Body of pancreas (tissue), 4 donors: ENCODE measurements at places on chromosomes 13 and 19.

DNA sequence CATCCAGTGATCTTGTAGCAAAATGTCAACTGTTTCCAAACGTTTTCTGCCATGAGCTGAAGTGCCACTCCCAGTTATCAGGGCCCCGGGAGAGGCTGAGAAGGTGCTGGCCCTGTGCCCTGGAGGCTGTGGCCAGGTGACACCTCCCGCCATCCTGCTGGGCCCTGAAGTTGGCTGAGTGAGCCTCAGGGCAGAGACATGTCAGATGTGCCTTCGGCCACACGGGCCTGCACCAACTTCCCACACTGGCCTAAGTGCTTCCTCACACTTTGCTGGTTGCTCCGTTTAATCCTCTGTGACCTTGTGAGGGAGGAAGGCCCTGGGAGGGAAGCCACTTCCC, 4.8 kb downstream of the ADPRHL1 start:
- DNase-seq, result peak; percentile 86

GRCh38 chr13:98978280-98978679, 416 bp upstream of the DOCK9 start:
- DNase-seq, result no peak

DNA sequence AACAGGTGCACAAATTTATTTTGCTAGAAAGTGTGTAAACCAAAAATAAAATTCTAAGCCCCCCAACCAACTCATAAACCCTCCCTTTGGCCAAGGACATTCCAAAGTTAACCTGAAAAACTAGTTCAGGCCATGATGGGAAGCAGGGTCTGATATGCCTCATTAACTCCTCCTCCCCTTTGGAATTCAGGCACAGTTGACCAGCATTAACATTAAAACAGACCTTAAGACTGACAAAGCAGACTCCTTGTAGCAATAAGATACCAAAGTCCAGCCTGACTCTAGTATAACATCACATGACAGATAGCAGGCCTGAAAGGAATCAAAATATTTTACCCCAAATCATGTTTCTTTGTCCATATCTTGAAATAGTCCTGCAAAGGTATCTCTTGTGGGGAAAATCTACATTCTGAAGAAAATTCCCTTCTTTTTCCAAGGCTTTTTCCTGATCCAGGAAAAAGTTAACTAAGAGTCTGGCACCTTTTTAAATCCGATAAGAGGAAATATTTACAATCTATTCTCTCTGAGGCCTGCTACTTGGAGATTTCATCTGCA, 19.7 kb downstream of the NEK5 start:
- DNase-seq, result no peak

DNA sequence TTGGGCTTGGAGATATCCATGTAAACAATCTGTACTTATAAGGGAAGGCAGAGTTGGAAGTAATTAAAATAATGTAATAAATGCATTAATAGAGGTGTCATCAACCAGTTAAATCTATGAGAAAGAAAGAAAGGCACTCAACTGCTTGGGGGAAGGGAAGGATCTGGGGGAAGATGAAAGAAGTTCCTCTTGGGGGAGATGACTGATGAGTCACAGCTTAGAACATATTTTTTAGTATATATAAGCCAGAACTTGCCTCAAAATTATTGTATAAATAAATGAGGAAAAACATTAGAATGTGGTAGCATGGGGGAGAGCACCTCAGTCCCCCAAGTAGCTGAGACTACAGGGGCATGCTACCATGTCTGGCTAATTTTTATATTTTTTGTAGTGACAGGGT, 205.8 kb downstream of the GGACT start:
- DNase-seq, result no peak

DNA sequence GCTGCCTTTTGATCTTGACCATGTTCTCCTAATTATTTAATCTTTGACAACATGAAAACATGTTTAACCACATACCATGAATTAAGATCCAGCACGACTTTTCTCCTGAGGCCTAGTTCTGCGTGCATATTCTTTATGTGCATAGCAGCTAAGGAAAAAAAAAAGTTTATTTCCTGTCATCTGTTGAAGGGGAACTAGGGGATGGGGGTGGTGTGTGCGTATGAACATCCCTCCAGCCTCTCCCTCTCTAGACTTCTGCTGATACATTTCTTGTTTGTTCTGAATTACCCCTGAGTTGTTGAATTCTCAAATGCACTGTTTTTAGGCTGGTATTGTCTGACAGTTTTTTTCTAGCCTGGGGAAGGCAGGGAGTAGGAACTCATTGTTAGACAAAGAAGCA, 543.3 kb downstream of the FGF9 start:
- no peak for DNase-seq

- no peak for DNase-seq
Observed at GRCh38 chr13:25796474-25796873, 255.3 kb downstream of the SHISA2 start.

GRCh38 chr13:24613755-24614154, 66.5 kb upstream of the ATP12A start:
- DNase-seq, result no peak

- DNase-seq, result no peak
Observed at GRCh38 chr13:97493456-97493855, 59.5 kb downstream of the RAP2A start.

GRCh38 chr13:48000559-48001113, 437 bp downstream of the SUCLA2 start:
- peak; percentile 3 for DNase-seq

- no peak for DNase-seq
Observed at GRCh38 chr13:39269411-39269810, 231.2 kb downstream of the NHLRC3 start.

GRCh38 chr19:19538061-19538784, at the start of gene CILP2:
TSS of gene CILP2 (plus strand) at chr19:19538265. CDS start at chr19:19538350, 85 bp downstream.
- DNase-seq, result peak; percentile 31

GRCh38 chr13:44826591-44827350, 162.5 kb downstream of the NUFIP1 start:
- DNase-seq, result no peak

- DNase-seq, result no peak
Observed at GRCh38 chr13:102141625-102142472, 260.0 kb downstream of the FGF14 start.

GRCh38 chr19:42435316-42435715, 7.4 kb downstream of the CXCL17 start:
- DNase-seq, result no peak

- DNase-seq, result no peak
Observed at GRCh38 chr13:31334547-31334946, 134.8 kb downstream of the B3GLCT start.

DNA sequence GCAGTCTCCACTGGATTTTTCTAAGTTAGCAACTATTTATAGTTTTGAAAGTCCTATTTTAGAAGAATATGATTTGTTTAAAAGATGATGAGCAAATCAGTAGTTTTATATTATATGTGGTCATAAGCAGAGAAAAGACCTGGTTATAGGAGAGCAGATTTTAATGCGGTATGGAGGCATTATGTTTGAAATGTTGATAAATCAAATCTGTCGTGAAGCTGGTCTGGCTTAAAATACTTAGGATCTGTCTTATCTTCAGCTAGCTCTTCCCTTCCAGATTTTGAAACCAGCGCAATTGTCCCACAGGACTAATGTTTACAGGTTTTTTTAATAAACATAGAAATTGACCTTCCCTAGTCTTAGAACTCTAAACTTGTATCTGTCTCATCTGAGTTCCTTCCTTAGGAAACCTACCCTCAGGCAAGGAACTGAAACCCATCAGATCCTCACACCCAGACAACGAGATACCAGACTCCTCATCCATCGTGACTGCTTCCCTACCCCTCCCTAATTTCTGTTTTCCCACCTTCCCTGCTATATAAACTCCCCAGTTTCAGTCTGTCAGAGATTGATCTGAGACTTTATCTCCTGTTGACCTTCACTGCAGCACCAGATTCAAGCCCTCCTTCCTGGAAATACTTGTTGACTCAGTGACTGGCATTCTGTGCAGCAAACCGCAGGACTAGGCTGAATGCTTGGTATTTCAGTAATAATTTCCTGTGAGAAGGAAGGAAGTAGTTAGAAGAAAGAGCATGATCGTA, 37.8 kb upstream of the CXCL17 start:
- DNase-seq, result peak; percentile 50

DNA sequence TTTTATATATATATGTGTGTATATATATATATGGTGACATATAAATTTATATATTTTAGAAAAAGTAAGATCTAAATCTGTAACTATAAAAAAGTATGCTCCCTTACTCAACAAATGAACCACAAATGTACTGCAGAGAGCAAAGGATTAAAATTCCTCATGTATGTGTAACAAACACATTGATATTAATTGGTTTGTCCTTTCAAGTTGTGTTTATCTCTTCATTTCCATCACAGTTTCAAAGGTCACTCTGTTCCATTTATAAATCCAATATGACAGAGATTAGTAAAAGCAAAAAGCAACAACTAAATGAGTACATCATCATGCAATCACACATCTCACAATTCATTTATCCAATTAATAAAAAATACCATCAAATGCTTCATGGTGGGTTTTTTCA, 247.9 kb downstream of the DACH1 start:
- no peak for DNase-seq

- DNase-seq, result no peak
Observed at GRCh38 chr19:28184997-28185396, 1028.0 kb downstream of the UQCRFS1 start.

DNA sequence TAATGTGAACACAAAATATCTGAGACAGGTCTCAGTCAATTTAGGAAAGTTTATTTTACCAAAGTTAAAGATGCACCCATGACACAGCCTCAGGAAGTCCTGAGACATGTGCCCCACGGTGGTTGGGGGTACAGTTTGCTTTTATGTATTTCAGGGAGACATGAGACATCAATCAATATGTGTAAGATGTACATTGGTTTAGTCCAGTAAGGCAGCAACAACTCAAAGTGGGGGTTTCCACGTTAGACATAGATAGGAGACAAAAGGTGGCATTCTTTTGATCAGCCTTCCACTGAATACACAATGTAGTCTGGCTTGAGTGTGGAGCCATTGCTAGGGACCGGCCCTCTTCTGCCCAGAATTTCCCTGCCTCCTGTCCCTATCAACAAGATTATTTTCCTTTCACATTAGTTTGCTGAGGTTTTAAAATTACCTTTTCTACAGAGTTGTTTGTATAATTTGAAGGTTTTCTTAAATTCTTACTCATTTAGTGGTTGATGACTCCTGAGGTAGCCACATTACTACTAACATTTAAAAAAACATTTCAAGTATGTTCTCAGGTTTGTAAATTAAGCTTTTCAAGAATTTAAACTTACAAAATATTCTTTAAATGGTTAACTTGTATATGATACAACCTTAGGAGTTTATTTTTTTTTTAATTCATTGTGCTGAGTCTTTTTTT, 33.2 kb downstream of the RNASEH2B start:
- DNase-seq, result no peak

- DNase-seq, result no peak
Observed at GRCh38 chr13:107713314-107713713, 502.0 kb downstream of the LIG4 start.

DNA sequence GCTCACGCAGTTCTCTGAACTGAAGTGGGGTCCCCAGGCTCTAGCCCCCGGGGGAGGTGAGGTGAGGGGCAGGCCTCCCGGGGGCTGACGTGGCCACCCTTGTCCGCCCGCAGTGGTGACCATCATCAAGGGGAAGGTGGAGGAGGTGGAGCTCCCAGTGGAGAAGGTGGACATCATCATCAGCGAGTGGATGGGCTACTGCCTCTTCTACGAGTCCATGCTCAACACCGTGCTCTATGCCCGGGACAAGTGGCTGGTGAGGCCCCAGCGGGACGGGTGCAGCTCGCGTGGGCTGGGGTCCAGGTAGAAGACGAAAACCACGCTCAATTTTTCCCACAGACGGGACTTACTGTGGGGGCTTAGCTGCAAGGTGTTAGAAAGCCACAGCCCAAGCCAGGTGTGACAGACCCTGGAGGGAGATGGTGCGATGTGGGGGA, 5.6 kb upstream of the ADM5 start:
- no peak for DNase-seq

GRCh38 chr13:69551193-69551592, 556.4 kb upstream of the ATXN8OS start:
- no peak for DNase-seq
